ENCODE measurements at places on chromosomes 7 and 10.

DNA sequence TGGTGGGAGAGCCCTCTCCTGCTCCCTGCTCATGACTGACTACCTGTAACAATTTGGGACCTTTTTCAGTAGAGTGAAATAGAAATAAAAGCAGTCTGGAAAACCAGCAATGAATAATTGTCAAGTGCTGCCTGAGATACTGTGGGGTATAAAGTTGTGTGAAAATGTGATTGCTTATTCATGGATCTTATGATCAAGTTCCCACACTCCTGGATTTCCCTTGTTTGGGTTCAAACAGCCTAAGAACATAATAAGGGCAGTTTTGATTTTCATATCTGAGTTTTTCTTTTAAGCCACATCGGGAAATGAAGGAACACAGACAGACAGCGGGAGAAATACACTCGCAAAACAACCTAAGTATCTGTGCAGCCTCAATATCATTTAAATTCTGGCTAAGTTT is 52.9 kb downstream of the CALD1 start:
- no peak for DNase-seq

DNA sequence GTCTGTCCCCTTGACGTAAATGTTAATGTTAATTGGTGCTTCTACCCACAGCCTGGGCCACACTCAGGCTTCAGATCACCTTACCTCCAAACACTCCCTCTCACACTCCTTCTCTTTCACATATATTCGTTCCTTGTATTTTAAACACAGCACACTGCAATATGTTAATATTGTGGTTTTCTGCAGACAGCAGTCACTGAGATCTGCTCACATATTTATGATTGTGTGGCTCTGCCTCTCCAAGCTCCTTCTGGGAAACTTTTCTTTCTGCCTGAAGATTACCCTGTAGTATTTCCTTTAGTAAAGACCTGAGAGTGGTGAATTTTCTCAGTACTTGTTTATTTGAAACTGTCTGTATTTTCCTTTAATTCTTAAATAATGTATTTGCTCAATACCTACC is 104.7 kb downstream of the VWC2 start:
- no peak for DNase-seq

DNA sequence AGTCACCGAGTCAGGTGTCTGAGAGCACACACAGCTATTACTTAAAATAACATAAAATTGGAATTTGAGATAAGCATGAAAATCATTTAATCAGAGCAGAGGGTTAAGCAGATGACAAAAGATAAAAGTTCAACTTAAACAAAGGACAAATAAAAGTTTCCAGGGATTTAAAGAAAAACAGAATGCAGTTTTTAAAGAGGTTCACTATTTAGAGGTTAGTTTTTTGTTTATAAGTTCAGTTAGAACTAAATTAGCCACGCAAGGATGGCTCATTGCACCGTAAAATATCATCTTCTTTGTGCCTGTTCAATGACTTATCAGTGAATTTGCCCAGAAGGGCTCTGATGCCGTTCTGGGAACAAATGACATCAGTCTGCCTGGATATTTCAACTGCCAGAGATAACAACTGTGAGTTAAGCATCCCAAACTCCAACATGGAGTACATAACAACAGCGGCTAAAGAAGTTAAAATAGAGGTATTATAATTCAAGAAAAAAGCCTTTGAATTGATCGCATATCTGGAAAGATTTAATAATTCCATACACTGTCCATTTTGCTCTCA is 107.8 kb downstream of the ANK3 start:
- no peak for DNase-seq

- no peak for DNase-seq
Observed at GRCh38 chr7:37633048-37633447, 50.5 kb upstream of the GPR141 start.
